ENCODE measurements at places on chromosomes 5 and 9. TPM values are rescaled to one million over a fixed set of nuclear protein-coding genes. Genes with fewer than 3 reads are reported as not detected.

- DNase-seq, result no peak
Observed at GRCh38 chr9:12748016-12748415, 26.8 kb upstream of the LURAP1L start.

C5orf52 gene
- not detected for total RNA-seq

GRCh38 chr9:27073841-27074728 lies 34.9 kb upstream of the TEK start:
- DNase-seq, result no peak

- DNase-seq, result no peak
Observed at GRCh38 chr9:10525972-10526371, 86.8 kb downstream of the PTPRD start.

NUDT12 gene
- total RNA-seq, result 1.6 TPM

LRRC19 gene
- total RNA-seq, result not detected

DNA sequence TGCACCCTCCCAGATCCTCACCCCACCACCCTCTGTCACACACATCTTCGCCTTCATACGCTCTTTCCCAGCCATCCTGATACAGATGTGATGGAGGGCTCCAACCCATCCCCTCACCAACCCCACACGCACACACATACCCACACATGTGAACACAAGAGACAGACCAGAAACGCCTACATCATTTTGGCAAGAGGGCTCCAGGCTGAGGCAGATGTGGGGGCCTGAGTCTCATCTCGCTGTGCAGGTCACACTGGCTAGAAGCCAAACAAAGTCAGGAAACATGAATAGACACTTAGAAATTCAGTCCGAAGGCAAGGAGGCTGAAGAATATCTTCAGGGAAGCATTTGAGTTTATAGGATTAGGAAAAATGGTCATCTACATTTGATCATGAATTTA lies 6.2 kb downstream of the PRDM12 start:
- no peak for DNase-seq

PCDHGA7 gene
- total RNA-seq, result 0.81 TPM

IL13 gene
- under 0.01 TPM for total RNA-seq

- no peak for DNase-seq
Observed at GRCh38 chr5:3373391-3373790, 222.2 kb upstream of the IRX1 start.

GRCh38 chr5:64210866-64211265 lies 45.2 kb downstream of the RNF180 start:
- no peak for DNase-seq

GDF9 gene
- total RNA-seq, result 0.54 TPM

DNA sequence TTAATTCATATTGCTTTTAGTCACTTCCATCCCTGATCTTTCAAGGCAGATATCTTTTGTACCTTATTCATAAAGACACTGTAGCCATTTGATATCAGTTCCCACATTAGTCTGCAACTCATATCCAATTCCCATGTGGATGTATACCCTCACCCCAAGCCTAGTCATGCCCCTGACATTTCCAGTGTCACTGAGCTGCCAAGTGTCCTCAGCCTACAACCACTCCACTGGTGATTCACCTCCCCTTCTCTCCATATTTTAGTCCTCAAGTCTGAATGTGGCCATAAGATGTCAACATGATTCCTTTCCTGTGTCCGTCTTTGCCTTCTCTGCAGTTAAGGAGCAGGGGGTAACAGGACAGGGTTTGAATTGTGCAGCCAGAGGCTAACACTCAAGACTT lies 346.9 kb downstream of the RAB3C start:
- no peak for DNase-seq

DNA sequence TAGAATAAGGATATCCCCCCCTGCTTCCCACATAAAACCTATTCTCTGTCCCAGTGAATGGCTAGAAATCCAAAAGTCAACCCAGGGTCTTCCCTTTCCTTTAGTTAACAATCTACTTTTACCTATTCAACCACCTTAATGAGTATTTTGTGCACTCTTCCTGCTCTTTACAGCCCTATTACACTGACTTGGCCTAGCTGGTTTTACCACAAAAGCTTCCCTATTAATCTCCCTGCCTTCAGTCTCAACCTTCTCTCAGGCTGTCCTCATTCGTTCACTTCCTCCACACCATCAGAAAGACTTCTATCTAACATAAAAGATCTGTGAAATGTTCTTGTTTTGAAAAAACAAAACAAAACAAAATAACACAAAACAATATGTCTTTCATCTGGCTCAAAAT lies 16.2 kb downstream of the CTNNAL1 start:
- no peak for DNase-seq

DNA sequence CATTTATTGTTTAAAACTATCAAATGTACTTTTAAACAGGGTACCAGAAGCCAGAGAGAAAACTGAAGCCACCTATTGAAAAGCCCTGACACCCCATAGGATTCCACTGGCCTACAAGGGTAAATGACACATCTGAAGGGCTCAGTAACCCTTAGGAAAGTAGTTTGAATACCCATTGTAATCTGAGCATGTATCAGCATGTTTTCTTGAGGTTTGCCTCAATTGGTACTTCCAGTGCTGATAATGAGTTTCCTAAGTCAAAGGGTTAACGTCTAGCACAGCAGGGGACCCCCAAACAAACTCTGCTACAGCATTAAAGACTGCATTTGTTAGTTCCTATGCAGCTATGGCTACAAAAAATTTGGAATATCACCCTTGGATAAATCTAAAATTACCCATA lies 657.1 kb downstream of the NR2F1-AS1 start:
- no peak for DNase-seq

SHB gene
- total RNA-seq, result 2.2 TPM

TTC23L gene
- total RNA-seq, result under 0.01 TPM

ANKRD18A gene
- not detected for total RNA-seq

IL9 gene
- not detected for total RNA-seq

GRCh38 chr9:20084125-20084524 lies 295.3 kb upstream of the SLC24A2 start:
- DNase-seq, result no peak

- DNase-seq, result no peak
Observed at GRCh38 chr5:145944328-145944727, 8.0 kb downstream of the SH3RF2 start.

DNA sequence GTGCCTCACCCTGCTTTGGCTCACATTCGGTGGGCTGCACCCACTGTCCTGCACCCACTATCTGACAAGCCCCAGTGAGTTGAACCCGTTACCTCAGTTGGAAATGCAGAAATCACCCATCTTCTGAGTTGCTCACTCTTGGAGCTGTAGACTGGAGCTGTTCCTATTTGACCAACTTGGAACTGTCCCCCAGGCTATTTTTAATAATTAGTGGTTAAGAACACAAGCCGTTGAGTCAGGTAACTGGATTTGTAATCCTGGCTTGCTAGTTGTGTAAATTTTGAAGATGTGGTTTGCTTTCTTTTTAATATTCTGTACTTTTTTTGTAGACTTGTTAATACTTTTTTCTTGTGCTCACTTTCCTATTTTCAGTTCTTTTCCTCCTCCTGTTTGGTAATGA lies 81.2 kb downstream of the CNTLN start:
- no peak for DNase-seq

GRCh38 chr5:53481159-53481886 lies 894 bp downstream of the FST start:
- DNase-seq, result no peak

GRCh38 chr9:108550106-108550505 lies 305.7 kb downstream of the ACTL7B start:
- DNase-seq, result no peak

DNA sequence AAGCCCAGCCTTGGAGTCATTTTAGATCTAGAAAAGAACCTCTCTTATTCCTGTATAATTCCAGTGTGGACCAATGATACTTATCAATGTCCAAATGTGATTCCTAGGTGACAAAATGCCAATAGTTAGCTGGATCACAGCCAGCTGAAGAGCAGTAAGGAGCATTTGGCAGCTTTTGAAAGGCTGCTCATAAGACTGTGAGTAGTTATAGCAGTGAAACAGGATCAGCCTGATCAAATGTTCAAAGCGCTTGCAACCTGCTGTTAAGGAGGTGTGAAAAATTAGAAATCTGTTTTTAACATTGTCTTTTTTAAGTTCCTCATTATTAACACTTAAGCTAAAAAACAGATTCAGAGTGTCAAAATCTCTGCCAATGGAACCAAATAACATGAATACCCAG lies 85.1 kb downstream of the SSBP2 start:
- no peak for DNase-seq

DNA sequence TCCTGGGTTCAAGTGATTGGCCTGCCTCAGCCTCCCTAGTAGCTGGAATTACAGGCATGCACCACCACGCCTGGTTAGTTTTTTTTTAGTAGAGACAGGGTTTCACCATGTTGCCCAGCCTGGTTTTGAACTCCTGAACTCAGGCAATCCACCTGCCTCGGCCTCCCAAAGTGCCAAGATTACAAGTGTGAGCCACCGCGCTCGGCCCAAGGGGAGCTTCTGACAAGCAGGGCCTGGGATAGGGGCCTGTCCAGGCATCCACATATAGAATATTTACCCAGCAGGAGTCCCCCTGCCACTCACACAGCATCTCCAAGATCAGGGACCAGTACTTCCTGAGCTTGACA lies 10.1 kb downstream of the IRF1 start:
- DNase-seq, result no peak

- peak; percentile 3 for DNase-seq
Observed at GRCh38 chr5:65623482-65623881, 651 bp downstream of the TRIM23 start.

DNA sequence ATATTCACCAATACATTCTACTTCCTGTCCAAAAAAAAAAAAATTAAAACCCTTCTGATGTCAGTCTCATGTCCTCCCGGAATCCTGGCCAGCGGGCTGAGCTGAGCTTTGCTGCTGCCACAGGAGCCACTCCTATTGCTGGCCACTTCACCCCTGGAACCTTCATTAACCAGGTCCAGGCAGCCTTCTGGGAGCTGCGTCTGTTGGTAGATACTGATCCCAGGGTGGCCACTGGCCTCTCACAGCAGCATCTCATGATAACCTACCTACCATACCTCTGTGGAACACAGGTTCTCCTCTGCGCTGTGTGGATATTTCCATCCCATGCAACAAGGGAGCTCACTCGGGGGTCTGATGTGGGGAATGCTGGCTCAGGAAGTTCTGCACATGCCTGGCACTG lies 21.0 kb upstream of the NPM1 start:
- DNase-seq, result no peak

GRCh38 chr5:162160401-162160800 lies 92.8 kb downstream of the GABRG2 start:
- no peak for DNase-seq

GRCh38 chr5:59725392-59725767 lies 168.1 kb downstream of the PDE4D start:
- DNase-seq, result no peak

- DNase-seq, result no peak
Observed at GRCh38 chr9:109307380-109308240, 13.2 kb downstream of the EPB41L4B start.

- DNase-seq, result no peak
Observed at GRCh38 chr5:6637022-6637421, 3.8 kb downstream of the SRD5A1 start.

PLEKHG4B gene
- total RNA-seq, result 7.0 TPM
